ENCODE measurements at places on chromosomes 5 and 9. TPM values are rescaled to one million over a fixed set of nuclear protein-coding genes. Genes with fewer than 3 reads are reported as not detected.

DNA sequence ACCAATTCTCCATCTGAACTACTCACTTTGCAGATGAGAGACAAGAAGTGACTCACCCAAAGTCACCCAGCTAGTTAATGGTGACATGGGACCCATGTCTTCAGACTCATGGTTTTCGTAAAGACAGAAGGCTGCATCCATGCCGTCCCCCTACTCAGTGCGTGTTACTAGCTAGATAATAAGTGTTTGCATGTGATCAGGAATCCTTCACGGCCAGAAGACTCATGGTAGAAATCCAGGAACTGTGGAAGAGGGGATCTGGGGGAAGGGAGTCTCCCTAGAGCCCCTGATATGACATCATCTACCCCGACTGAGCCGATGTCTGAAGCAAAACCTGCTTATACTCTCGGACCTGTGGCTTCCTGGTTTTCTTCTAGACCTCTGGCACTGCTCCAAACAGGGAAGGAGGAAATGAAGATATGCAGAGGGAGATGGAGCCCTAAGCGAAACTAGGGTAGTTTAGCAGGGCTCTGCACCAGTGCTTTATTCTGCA is 3.3 kb downstream of the RNF183 start:
- H3K27ac ChIP-seq, result no peak overlapping the region
- no peaks in the 10 kb centered on the region for H3K4me1 ChIP-seq
- H3K27me3 ChIP-seq, result no peaks in the 10 kb centered on the region
- no peaks in the 10 kb centered on the region for H3K36me3 ChIP-seq
- no peak for DNase-seq
- H3K4me3 ChIP-seq, result no peak overlapping the region

- no peak overlapping the region for H3K4me3 ChIP-seq
- H3K27ac ChIP-seq, result no peak overlapping the region
- DNase-seq, result no peak
- H3K36me3 ChIP-seq, result no peaks in the 10 kb centered on the region
- H3K4me1 ChIP-seq, result no peaks in the 10 kb centered on the region
Measured at GRCh38 chr5:6395102-6395445, 16.7 kb upstream of the MED10 start.

DNA sequence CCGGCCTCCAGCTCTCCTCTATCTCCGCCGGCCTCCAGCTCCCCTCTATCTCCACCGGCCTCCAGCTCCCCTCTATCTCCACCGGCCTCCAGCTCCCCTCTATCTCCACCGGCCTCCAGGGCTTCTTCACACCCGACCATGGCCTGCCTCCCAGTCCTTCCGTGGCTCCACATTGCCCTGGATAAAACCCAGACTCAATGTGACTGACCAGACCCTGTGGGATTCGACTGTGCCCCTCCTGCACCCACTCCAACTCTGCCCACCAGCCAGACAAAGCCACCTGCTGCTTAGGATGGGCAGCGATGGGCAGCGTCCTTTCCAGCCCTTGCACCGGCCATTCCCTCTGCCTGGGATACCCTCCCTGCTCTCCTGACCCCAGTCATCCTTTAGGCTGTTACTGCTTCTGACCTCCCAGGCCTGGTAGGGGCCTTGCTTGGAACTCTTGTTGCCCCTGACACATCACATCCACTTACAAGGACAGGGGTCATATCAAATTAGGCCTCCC is 30.5 kb upstream of the RXRA start:
- DNase-seq, result no peak
- peaks cover 12% of the 10 kb centered on the region for H3K4me1 ChIP-seq
- H3K36me3 ChIP-seq, result no peaks in the 10 kb centered on the region
- H3K27me3 ChIP-seq, result no peaks in the 10 kb centered on the region
- H3K4me3 ChIP-seq, result no peak overlapping the region

DNA sequence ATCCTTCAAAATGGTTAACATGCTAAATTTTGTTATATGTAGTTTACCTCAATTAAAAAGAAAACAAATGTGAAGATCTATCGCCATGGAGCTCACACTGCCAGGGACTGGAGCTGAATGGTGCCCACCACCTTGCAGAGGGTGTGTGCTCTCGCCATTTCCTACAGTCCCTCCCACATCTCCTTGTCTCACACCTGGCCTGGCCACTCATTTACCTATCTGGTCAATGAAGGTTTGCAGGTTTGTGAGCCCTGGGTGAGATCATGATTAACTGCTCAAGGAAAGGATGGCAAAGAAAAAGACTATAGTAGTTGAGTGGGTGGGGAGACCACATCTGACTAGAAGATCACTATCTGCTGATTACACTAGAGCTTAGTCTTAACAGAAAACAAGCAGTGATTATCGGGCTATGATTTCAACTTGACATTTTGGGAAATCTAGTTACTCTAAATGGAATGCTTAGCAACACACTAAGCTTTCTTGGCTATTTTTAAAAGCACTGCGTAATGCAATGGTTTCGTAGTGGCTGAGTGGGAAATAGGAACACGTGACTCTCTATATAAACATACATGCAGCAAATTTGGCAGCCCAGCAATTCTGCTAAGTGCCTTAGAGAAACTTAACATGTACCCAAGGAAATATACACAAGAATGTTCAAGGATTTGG is 27.3 kb downstream of the PUM3 start:
- H3K4me3 ChIP-seq, result no peak overlapping the region
- DNase-seq, result no peak
- no peaks in the 10 kb centered on the region for H3K4me1 ChIP-seq
- H3K36me3 ChIP-seq, result peaks cover 49% of the 10 kb centered on the region
- no peak overlapping the region for H3K27ac ChIP-seq

The C6 gene
- total RNA-seq, result not detected

GRCh38 chr5:129902816-129903215 is 1.4 kb upstream of the CHSY3 start:
- H3K36me3 ChIP-seq, result no peaks in the 10 kb centered on the region
- DNase-seq, result no peak
- peaks cover 29% of the 10 kb centered on the region for H3K27me3 ChIP-seq
- H3K4me3 ChIP-seq, result no peak overlapping the region
- peaks cover 13% of the 10 kb centered on the region for H3K4me1 ChIP-seq

DNA sequence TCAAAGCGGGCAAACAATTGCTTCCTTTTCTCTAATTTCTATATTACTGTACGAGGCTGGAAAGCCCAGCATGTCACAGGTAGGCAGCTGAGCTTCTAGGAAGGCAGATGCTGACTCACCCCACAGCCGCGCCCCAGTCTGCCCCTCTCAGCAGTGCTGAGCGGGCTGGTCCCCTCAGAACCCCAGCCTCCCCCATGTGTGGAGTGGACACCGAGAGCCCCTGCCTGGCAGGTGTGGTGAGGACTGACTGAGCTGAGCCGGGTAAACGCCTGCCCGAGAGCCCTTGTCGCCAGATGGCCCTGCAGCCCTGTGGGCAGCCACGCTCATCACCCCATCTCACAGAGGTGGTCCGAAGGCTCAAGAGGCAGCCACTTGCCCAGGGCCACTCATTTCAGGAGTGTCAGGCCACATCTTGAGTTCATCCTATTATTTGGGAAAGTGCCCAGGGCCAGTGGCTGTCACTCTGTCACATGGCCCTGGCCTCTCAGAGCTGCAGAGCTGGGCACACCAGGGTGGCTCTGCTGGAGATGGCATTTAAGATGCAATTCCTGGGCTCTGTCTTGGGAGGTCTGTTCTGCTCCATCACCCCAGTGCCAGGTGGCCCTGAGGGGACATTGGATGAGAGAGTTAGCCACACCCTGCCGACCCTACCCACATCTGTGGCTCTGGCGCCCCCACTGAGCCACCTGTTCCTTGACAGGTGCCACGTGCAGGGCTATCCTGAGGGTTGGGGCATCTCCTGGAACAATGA is 12.4 kb downstream of the CARD19 start:
- H3K27ac ChIP-seq, result no peak overlapping the region
- no peak overlapping the region for H3K4me3 ChIP-seq
- H3K4me1 ChIP-seq, result peaks cover 65% of the 10 kb centered on the region
- H3K27me3 ChIP-seq, result no peaks in the 10 kb centered on the region
